ENCODE measurements at places on chromosomes 3 and 15. TPM values are rescaled to one million over a fixed set of nuclear protein-coding genes. Genes with fewer than 3 reads are reported as not detected.

DNA sequence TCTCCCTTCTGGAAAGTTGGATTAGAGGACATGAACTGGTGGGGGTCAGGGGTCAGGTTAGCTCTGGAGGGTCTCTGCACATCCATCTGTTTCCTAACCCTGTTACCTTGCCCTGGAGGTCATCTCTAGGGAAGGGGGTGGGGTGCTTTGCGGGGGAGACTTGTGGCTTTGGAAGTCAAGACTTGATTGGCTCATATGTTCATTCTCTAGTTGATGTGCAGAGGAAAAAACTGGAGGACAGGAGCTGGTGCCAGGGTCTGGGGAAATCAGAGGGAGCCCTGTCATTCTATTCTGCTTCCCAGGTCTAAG is 42.9 kb upstream of the ROPN1 start:
- H3K4me3 ChIP-seq, result peak overlapping the region; percentile 80
- DNase-seq, result no peak
- H3K4me1 ChIP-seq, result peaks cover 12% of the 10 kb centered on the region
- H3K27ac ChIP-seq, result no peak overlapping the region
- H3K36me3 ChIP-seq, result peaks cover 10% of the 10 kb centered on the region

GRCh38 chr3:67048067-67048714 is 50.1 kb downstream of the KBTBD8 start:
- H3K27ac ChIP-seq, result no peak overlapping the region
- no peak for DNase-seq
- peaks cover 3% of the 10 kb centered on the region for H3K4me1 ChIP-seq
- H3K36me3 ChIP-seq, result peaks cover 3% of the 10 kb centered on the region
- H3K27me3 ChIP-seq, result no peaks in the 10 kb centered on the region

The VPS13C gene
- 127 TPM for total RNA-seq

DNA sequence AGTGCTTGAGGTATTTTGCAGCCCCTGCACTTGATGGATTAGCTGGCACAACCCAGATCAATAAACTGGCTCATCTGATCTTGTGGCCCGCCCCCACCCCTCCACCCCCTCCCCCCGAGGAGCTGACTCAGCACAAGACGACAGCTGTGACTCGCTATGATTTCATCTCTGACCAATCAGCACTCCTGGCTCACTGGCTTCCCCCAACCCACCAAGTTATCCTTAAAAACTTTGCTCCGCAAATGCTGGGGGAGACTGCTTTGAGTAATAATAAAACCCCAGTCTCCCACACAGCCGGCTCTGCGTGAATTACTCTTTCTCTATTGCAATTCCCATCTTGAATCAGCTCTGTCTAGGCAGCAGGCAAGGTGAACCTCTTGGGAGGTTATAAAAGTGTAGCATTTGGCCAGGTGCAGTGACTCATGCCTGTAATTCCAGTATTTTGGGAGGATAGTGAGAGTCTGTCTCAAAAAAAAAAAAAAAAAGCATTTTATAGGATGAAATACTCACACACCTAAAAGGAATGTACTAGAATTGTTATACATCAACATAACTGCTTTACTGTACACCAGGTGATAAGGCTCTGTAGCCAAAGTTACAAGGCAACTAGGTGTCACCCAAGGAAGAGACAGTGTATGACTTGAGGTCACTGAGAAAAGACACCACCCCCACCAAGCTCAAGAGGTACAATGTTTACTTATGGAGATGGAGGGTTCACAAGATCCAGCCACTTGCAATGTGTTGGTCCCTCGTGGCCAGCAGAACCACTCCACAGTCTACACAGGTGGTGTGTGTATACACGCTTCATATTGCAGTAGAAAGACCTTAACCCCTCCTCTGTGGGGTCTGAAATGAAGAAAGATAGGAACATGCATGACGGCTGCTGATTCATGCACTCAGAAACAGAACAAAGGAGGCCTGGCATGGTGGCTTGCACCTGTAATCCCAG is 8.6 kb downstream of the ZNF445 start:
- H3K4me3 ChIP-seq, result no peak overlapping the region
- H3K27me3 ChIP-seq, result no peaks in the 10 kb centered on the region
- DNase-seq, result no peak
- H3K27ac ChIP-seq, result no peak overlapping the region

DNA sequence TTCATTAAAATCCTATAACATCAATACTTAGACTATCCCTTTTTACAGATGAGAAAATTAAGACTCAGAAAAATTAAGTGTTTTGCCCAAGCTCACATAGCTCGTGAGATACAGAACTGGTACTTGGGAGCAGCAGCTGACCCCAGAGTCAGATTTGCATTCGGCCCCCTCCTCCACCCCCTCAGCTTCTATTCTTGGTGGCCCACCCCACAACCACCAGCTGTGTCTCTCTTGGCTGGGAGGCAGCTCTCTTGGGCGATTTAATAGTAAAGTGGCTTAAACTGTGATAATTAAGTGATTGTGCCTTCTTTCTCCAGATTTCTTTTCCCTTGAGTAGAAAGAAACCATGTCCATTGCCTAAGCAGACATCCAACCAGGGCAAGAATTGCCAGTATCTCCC is 203.6 kb upstream of the PDZRN3 start:
- H3K27ac ChIP-seq, result no peak overlapping the region
- H3K4me3 ChIP-seq, result no peak overlapping the region
- no peaks in the 10 kb centered on the region for H3K4me1 ChIP-seq
- no peaks in the 10 kb centered on the region for H3K27me3 ChIP-seq
- H3K36me3 ChIP-seq, result no peaks in the 10 kb centered on the region
- DNase-seq, result no peak

The P2RY13 gene
- 0.26 TPM for total RNA-seq
